Spleen (tissue), 13 donors: ENCODE measurements at places on chromosomes 16 and 17. TPM values are rescaled to one million over a fixed set of nuclear protein-coding genes. Genes with fewer than 3 reads are reported as not detected.

Gene PRSS33
- total RNA-seq, result not detected

Gene RUNDC3A
- 3.1 TPM for total RNA-seq

Gene MRC2
- total RNA-seq, result 75.1 TPM

Gene PHOSPHO1
- total RNA-seq, result 6.9 TPM

Gene XYLT1
- total RNA-seq, result 17.2 TPM

Gene MYH11
- 120 TPM for total RNA-seq

DNA sequence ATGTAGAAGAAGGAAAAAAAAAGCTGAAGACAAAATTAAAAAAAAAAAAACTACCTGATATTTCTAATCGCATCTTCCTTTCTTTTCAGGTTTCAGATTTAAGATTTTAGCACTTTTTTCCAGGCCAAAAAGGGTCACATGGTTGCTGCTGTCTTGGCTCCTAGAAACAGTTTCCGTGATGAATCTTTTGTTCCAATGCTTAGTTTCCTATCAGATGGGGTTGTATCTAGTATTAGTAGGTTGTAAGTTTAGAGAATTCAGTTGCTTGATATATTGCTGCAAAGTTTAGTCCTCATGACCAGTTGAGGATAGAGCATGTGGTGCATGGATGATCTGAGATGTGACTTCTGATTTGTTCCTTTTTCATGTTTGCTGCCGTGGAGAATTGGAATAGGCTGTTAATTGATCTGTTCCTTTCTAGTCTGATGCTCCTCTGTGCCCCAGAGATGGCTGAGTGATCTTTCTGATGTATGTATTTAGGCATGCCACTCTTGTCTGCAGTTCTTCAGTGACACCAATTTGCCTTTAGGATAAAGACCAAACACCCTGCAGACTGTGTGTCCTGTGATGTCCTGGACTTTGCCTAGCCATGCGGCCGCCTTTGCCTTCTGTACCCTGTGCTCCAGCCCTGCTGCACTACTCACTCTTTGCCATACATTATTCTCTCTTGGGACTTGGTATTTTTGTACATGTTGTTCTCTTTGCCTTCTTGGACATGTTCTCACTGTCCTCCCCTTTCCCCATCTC lies 94.0 kb downstream of the MRTFB start:
- no peaks in the 10 kb centered on the region for H3K4me1 ChIP-seq
- no peaks in the 10 kb centered on the region for H3K36me3 ChIP-seq
- H3K4me3 ChIP-seq, result no peak overlapping the region
- no peak for DNase-seq

DNA sequence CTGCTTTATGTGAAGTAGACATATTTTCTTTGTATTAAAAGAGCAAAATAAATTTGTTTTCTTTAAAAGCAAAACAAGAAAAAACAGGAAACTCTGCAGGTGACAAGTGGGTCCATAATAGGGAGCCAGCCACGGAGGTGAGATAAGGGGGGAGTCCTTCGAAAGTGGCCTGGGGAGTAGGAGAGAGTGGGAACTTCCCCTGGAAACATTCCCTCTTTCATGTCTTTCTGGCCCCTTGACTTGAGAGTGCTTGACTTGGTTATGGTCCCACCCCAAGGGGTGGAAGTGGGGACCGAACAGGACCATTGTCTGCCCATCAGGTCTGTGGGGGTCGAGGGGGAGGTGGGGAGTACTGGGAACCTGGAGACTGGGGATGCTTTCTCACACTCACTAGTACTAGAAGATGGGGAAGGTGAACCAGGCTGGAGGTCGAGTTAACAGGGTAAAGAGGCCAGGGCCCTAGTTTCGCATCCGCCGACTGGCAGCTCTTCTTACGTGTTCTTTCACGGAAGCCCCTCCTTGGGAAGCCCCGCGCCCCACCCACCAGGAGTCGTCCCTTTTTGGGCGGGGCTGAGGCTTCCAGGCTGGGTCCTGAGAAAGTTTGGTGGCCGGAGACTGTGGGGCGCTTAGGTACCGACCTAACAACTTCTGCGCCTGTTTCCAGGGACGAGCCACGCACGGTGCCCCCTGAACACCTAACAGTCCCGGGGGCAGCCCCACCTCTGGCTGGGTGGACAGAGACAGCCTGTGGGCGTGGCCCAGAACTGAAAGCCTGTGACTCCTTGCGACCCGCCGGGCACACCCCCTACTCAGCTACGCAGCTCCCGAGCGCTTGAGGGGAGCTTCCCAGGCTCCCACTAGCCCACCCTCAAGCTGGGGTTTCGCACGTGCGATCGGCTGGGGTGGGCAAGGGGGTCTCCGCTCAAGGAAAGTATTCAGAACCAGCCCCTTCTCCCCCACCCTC lies 790 bp downstream of the TRADD start:
- H3K27ac ChIP-seq, result peak overlapping the region; percentile 95
- DNase-seq, result peak; percentile 93
- H3K4me1 ChIP-seq, result peaks cover 50% of the 10 kb centered on the region
- H3K27me3 ChIP-seq, result peaks cover 25% of the 10 kb centered on the region
- H3K4me3 ChIP-seq, result peak overlapping the region; percentile 92

DNA sequence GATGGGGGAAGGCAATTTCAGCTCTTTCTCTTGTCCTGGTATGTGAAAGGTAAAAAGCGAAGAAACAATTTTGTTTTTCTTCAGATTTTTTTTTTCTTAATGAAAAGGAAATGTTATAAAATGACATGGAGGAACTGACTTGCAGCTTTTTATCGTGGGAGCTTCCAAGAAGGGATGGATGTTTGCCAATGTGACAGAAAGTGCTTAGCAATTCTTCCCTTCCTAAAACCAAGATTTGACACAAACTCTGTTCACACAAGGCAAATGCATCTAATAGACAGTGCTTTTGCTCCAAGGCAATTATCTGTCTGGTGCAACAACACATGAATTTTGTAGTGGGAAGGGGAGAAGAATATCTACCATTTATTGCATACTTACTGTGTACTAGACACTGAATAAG lies 988.5 kb downstream of the CDH11 start:
- no peaks in the 10 kb centered on the region for H3K36me3 ChIP-seq
- no peak overlapping the region for H3K4me3 ChIP-seq
- H3K4me1 ChIP-seq, result no peaks in the 10 kb centered on the region
- DNase-seq, result no peak

DNA sequence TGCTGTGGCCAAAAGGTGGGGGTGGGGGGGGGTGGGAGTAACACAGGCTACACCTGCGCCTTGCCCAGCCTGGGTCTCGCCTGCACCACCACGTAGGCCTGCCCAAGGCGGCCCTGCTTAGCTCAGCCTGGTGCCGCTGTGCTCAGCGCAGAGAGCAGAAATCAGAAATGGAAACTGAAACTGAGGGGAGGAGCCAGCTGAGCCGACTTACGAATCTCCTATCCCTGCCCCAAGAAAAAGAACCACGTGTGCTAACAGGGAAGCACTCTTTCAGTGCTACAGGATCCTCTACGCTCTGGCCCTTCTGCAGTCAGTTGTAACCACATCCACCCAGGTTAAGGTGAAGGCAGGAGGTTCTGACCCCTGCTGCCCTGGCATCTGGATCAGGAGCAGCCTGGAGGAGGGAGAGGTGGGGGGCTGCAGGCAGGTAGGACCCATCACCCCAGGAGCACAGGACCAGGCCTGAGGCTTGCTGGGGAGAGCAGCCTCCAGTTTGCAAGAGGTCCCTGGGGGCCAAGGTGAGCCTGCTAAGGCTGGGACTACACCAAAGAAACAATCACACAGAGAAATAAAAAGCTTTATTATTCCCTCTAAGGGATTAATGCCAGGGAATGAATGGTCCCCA lies at the start of gene DHX58:
TSS of gene DHX58 (minus strand) at position 163 of the 625 bp plus-strand sequence. CDS start 822 bp downstream, outside the sequence.
- peaks cover 17% of the 10 kb centered on the region for H3K4me1 ChIP-seq
- no peaks in the 10 kb centered on the region for H3K27me3 ChIP-seq
- H3K27ac ChIP-seq, result peak within 1 kb of the TSS; percentile 89
- DNase-seq, result peak; percentile 91
- H3K4me3 ChIP-seq, result peak within 1 kb of the TSS; percentile 77

DNA sequence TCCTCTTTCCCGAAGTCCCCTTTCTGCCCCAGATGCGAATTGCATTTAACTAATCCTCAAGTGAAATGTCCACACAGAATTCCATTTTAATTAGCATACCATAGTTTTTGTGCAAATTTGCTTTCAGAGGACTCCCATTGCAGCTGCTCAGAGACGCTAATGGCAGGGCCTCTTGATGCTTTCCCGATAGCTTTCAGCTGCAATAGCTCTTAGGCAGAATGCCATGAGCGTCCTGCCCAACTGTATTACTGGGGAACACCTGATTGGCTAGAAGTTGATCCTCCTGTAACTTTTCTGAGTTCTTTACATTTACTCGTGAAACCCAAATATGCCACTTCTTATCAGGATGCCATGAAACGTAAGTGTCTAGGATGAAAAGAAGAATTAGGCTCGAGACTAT lies 203.0 kb downstream of the UTP18 start:
- H3K4me1 ChIP-seq, result no peaks in the 10 kb centered on the region
- no peak overlapping the region for H3K4me3 ChIP-seq
- DNase-seq, result no peak
- H3K36me3 ChIP-seq, result no peaks in the 10 kb centered on the region

DNA sequence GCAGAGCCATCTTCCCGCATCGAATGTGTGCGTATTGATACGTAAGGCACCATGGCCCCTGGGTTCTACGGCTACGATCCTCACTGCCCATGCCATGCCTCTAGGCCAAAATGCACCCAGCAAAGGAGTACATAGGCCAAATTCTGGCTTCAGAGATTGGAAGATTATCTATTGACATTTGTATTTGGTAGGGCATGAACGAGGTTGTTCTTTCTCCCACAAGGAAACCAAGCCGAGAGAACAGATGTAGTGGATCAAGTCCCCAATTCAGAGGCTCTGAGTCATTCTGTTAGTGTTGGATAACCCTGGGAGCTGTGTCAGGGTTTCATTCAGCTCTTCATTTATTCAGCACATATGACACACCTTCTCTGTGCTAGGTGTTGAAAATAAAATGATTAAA lies 36.5 kb downstream of the HOXB1 start:
- H3K27me3 ChIP-seq, result no peaks in the 10 kb centered on the region
- H3K4me1 ChIP-seq, result peaks cover 26% of the 10 kb centered on the region
- no peaks in the 10 kb centered on the region for H3K36me3 ChIP-seq
- H3K4me3 ChIP-seq, result no peak overlapping the region
- H3K27ac ChIP-seq, result no peak overlapping the region
- DNase-seq, result no peak

- no peak for DNase-seq
- H3K36me3 ChIP-seq, result no peaks in the 10 kb centered on the region
- H3K27me3 ChIP-seq, result peaks cover 49% of the 10 kb centered on the region
- peaks cover 9% of the 10 kb centered on the region for H3K4me1 ChIP-seq
- H3K4me3 ChIP-seq, result no peak overlapping the region
These were observed 15.7 kb upstream of the WFDC1 start for GRCh38 chr16:84278968-84279367.

DNA sequence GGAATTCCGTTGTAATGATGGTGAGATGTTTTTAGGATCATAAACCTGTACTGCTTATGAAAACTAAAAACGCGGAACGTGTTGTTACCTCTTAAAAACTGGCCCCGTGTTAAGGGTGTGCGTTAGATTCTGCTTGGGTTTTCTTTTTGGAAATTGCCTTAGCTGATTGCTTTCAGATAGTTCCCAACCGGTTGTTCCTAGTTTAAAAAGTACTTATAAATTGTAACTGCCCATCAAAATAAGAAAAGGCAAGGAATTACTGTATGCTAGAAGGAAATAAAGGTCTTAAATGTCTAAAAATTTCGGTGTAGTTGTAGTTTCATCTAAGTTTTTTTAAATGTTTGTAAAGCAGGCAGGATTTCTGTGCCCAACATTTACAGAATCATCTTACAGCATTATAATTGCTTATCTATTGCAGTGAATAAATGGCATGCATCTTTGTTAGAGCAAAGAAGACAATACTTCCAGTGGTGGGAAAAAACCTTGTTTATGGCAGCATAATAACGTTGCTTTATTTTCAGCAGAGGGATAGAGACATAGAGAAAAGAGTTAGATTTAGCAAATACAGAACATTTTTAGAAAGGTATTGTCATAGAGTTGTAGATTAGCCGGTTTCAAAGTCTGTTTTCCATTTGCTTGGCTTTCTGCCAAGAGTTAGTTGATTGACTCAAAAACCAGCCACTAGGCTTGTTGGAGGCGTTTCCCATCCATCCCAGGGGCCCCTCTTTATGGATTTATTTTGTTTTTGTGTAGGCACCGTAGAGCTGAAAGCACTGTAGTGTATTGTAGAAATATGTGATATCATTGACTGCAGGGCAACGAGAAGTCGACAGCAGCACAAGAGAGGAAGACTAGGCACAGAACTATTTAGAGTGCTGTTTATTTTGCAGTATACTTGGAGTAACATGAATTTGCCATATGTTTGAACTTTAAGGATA lies 1.7 kb downstream of the PPM1D start:
- peak overlapping the region; percentile 98 for H3K27ac ChIP-seq
- peaks cover 66% of the 10 kb centered on the region for H3K4me1 ChIP-seq
- no peaks in the 10 kb centered on the region for H3K36me3 ChIP-seq
- peak overlapping the region; percentile 87 for H3K4me3 ChIP-seq

DNA sequence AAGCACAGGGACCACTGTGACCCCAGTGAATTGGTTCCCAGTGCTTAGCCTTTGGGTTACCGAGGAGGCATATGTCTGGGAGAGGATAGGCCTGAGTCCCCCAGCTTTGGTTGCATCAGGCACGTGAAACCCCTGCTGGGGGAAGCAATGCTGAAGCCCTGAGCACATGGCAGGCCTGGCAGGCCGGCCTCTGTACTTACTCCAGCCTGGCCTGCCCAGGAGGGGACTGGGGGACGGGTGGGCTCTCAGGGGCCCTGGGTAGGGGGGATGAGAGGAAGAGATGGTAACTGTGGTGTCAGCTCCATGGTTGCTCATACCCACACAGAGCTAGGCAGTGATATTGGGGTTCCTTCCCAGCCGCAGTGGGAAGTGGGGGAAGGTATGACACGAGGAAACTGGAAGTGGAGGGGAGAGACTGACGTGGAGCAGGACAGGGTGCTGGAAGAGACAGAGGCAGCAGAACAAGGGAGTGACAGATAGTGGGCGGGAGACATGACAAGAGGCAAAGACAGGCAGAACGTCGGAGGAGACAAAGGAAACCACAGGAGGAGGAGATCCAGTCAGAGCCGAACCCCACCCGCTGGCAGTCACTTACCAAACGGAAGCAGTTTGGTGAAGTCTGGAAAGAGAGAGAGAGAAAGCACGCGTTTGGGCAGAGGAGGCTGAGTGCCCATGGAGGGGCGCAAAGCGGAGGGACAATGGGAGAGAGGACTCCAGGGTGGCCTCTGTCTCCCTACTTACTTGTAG lies 9.1 kb downstream of the TMEM208 start:
- peaks cover 52% of the 10 kb centered on the region for H3K4me1 ChIP-seq
- H3K36me3 ChIP-seq, result peaks cover 78% of the 10 kb centered on the region
- no peaks in the 10 kb centered on the region for H3K27me3 ChIP-seq
- H3K27ac ChIP-seq, result peak overlapping the region; percentile 60
- DNase-seq, result peak; percentile 62

DNA sequence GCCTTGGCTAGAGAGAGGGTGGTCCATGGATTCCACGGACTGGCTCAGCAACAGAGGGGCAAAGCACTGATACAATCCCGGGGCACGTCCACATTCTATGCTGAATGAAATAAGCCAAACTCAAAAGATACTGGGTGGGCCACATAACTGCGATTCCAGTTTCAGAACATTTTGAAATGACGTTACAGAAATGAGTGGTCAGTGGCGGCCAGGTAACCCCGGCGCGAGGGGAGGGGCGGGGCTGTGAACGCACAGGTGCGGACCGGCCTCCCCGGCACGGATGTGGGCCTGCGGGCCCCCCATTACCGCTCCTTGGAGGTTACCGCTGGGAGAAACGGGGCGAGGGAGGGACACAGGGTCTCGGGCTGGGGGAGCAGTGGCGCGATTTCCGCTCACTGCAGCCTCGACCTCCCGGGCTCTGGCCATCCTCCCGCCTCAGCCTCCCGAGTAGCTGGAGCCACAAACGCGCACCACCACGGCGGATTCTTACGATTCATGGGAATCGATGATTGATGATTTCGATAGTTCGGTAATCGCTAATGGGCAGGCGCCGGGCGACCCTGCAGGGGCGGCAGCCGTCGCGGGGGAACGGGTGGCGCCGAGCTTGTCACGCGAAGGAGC lies 559 bp downstream of the MVD start:
- H3K4me3 ChIP-seq, result peak overlapping the region; percentile 83
- H3K27ac ChIP-seq, result peak overlapping the region; percentile 90
- H3K36me3 ChIP-seq, result no peaks in the 10 kb centered on the region
- no peaks in the 10 kb centered on the region for H3K27me3 ChIP-seq
- peaks cover 35% of the 10 kb centered on the region for H3K4me1 ChIP-seq
- no peak for DNase-seq
